ENCODE measurements at places on chromosomes 1 and 21.

DNA sequence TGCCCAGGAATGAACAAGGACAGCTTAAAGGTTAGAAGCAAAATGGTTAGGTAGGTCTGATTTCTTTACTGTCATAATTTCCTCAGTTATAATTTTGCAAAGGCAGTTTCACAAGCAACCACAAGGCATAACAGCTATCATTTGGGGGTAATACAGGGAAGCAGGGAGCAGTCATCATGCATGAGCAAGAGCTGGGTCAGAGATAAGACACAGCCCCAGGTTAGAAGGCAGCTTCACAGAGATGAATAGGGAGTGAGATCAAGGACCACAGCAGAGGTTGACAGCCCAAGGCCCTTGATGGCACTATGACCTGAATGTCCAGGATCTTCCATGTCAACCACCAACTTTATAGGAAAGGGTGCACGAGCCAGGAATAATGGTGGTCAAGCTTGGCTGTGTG, 9.0 kb upstream of the CSRP1 start:
- DNase-seq = no peak

DNA sequence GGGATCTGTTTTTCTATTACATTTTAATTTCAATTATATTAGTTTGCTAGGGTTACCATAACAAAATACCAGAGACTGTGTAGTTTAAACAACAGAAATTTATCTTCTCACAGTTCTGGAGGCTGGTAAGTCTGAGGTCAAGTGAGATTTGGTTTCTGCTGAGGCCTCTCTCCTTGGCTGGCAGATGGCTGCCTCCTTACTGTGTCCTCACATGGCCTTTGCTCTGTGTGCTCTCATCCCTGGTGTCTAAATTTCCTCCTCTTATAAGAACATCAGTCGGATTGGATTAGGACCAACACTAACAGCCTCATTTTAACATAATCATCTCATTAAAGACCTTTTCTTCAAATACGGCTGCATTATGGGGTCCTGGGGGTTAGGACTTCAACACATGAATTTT, 195.2 kb upstream of the CHODL start:
- DNase-seq = no peak

DNA sequence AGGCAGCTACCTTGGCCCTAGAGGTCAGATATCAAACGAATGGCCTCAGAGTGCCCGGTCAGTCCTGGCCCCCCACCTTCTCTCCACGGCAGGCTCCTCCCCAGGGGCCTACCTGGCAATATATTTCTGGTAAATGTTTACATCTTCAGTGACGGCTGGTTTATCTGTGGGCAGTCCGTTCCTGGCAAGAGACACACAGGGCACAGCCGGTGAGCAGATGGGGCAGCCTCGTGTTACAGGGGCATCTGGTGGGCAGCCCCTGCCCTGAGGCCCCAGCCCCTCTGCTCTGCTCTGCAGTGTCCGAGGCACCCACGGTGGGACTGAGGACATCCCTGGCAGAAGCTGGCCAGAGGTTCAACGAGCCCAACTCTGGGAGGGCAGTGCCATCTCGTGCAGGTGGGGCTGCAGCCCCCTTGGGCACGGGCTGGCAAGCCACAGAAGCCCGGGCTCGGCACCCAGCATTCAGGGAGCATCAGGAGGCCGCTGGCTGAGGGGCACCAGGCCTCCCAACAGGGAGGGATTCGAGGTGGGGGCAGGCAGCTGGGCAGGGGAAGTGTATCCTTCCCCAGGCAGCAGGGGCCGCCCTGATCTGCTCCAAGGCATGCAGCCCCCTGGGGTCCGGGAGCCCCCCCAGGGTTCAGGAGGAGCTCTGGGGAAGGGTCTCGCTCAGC, 137.9 kb downstream of the CASZ1 start:
- no peak for DNase-seq

DNA sequence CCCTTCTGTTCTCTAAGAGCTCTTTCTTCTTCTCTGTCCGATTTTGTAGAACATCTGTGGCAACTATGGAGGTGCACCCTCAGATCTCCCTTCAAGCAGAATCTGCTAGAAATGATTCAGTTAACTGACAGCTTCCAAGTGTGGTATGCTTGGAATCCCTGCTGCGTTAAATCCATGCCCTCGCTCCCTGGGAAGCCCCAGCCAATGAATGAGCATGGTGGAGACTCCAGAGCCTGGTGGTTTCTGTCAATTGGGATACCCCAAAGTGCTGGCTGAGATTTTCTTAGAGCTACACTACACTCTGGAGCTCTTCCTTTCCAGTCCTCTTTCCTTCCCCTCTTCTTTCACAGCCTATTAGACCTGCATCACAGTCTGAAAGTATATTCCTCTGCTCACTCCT, 116.3 kb upstream of the C1orf21 start:
- no peak for DNase-seq

- no peak for DNase-seq
Observed at GRCh38 chr1:63757334-63757733, 16.5 kb upstream of the ROR1 start.

DNA sequence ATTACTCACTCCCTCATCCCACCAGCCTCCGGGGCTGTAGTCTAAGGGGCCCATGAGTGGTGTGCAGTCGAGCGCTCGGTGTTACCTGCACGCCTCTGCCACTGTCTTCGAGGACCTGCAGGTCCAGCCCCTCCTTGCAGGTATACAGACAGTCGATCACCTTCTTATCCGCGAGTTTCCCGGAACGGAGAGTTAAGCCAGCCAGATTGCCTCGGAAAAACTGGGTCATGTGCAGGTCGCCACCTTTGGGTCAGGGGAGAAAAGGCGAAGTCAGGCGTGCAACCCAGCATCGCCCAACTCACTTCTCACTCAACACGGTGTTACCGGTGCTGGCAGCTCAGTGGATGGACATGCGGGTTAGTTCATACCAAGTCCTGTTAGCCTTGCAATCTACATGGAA, 84.3 kb downstream of the PIK3CD start:
- DNase-seq = no peak

- DNase-seq = no peak
Observed at GRCh38 chr1:209335178-209335577, 248.3 kb upstream of the CAMK1G start.

GRCh38 chr1:110210604-110211495, 736 bp downstream of the KCNC4 start:
- no peak for DNase-seq

DNA sequence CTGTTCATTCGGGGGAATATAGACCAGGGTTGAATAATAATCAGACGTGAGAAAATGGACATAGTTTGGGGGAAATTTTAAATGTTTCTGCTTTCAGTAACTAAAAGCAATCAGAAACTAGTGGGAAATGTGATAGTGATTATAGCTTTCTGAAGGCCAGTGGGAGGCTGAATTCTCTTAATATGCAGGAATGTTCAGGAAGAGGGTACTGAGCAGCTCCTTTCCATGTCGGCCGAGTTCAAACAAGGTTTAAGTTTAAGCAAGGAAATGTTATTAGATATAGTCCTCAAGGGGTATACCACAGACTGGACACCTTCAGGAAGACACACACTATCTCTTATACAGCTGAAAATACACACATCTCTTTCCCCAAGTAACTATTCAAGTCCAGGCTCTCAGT, 105.5 kb downstream of the HHAT start:
- DNase-seq = no peak

GRCh38 chr1:234848972-234849649, 239.1 kb upstream of the IRF2BP2 start:
- DNase-seq = no peak

- DNase-seq = no peak
Observed at GRCh38 chr1:13725714-13726175, 25.8 kb downstream of the PRDM2 start.

GRCh38 chr1:213871179-213871578, 116.6 kb upstream of the PROX1 start:
- DNase-seq = no peak

DNA sequence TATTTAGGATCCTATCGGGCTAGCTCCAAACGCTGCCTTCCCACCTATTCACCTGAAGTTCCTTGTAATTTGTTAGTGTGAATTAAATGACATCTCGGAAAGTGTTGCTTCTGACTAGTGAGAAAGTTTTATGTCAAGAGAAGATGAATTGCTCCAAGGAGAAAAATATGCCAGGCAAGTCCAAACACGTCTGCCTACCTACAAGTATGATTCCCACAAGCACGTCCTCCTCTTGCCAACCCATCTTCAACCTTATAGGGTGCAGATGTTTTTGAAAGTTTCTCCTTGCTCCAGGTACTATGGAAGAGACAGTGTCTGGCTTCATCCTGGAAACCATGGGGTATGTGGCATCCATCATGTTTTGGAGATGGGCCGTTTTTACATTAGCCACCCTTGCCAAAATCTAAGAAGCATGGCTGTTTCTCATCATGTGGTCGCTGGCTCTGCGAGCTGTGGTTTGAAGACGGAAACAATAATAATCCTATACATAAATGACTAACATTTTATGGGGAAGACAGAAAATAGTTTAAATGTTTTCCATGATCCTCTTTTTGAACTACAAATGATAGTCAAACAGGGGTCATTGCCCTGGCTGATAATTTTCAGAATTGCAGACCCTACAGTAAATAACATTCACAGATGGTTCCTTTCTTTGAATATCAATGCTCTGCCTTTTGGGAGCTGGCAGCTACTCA, 505.8 kb downstream of the SMYD3 start:
- no peak for DNase-seq

DNA sequence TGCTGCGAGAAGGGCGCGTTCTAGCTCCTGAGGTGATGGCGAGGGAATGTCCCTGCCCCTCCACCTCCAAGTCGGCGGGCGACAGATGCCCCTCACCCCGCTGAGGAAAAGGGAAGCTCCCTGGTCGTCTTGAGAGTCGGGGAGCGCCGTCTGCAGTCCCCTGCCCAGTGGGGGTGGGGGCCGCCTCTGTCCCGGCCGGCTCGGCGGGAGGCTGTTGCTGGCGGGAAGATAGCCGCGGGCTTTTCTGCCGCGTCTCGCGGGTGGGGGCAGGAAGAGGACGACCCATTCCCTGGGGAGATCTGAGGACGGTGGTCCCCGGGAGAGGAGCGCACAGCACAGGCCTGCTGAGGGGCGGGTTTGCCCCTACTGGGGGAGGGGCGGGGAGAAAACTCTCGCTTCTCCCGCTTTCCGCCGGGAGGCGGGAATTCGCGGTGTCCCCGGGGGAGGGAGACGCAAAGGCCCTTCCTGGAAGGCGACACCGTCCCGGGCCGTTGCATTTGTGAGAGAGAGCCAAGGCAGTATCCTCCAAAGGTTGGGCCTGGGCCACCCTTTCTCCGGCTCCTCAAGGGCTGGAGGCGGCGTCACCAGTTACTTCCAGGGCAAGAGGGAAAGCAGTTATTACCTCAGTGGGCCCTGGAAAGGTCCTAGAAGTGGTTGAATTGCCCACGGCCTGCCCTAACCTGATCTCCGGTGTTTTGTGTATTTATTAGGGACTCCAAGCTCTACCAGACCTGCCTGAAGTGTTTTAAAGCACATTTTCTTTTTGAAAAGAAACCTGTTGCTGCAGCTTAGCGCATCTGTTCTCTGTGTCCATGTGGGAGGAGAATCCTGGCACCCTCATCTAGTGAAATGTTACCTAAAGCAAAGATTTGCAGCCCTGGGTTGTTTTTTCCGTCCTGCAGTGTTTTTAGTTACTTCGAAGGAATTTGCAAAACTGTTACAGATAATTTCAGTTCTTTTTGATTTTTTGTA, 648 bp downstream of the S100PBP start:
- DNase-seq = no peak

GRCh38 chr21:35840197-35840799, 220.0 kb downstream of the SETD4 start:
- DNase-seq = no peak

- DNase-seq = no peak
Observed at GRCh38 chr1:229836324-229836723, 210.3 kb downstream of the URB2 start.

DNA sequence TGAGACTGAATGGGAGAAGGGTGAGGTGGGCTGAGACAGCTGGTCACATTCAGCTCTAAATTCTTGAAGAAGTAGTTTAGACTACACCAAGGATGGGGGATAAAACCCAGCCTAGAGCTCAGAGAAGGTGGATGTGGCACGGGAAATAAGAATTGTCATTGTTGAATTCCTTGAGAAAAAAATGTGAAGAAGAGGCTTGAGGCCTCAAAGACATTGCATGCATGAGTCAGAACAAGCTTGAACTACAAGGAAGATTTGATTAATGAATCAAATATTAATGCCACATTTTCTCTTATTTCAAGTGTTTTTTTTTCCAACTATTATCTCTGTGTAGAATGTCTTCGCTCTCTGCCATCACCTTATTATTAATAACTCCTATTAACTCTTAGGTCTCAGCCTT, 58.9 kb downstream of the MAP3K7CL start:
- DNase-seq = no peak

DNA sequence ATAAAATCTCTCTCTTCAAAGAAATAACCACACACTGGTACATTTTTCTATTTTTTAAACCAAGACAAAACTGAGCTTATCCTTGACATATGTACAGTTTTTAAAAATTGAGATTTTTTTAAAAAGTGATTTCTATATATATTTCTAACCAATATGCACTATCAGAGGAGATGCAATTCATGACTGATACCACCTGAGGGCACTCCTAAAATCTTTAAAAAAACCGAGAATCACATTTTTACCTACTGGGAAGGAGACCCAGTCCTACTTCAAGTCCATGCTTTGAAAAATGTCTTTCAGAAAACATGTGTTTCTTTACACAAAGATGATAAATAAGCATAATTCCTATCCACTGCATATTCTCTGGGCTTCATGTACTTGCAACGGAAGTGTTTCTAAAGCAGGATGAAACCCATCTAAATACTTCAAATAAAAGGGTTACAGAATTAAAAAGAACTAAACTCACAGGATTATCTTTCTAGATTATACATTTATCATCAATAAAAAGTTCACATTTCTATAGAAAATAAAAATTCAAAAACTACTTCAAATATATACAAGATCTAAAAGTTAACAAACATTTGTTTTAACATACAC, 98.6 kb downstream of the ENAH start:
- no peak for DNase-seq

DNA sequence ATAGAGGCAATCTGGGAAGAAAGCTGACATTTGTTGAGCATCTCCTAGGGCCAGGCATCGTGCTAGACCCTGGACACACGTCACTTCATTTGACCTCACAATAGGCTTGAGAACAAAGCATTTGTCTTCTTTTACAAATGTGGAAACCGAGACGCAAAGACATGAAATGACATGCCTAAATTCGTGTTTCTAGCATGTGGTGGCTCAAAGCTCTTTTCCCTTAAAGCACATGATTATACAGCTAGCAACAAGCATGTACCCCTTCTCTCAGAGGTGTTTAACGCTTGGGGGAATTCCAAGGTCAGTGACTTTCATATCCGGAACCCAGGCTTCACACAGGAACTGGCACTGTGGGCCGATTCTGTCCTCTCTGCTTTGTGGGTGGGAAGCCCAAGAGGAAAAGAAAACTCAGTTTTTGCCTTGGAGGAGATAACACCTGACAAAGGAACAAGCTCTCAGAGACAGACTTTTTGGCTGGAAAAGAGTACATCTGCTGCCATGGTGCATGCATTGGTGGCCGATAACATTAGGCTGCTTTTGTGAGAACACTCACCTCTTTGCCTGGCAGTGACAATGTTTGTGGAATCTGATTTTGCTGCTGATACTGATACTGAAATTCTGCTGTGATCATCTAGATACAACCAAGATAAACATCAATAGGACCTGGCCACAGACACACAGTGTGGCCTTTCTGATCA, 15.4 kb upstream of the CD2 start:
- no peak for DNase-seq
